HEK293T (cell line): ENCODE measurements at places on chromosomes 12 and 14.
A peak's percentile ranks its signal among the peaks of the same experiment; 100 is the strongest.

GRCh38 chr12:50637870-50638481 is 125.9 kb upstream of the ATF1 start:
- peak; percentile 35 for DNase-seq

- DNase-seq: peak; percentile 45
Measured at GRCh38 chr14:56482310-56482911, 97.2 kb upstream of the TMEM260 start.

DNA sequence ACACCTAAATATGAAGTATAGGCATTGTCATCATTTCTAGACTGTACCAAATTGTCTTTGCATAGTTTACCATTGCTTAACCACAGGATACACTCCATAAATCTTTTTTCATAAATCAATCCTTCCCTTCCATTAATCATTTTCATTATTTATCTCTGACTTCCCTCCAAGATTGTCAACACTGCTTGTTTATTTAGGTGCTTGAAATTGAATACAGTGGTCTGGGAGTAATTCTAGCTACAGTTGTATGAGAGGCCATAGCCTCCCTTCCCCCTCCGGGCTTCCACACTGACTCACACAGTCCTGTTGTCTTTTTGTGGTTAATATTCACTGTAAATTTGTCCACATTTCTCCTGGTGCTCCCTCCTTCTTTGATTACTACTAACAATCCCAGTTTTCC is 114.2 kb upstream of the ARID2 start:
- peak; percentile 32 for DNase-seq

DNA sequence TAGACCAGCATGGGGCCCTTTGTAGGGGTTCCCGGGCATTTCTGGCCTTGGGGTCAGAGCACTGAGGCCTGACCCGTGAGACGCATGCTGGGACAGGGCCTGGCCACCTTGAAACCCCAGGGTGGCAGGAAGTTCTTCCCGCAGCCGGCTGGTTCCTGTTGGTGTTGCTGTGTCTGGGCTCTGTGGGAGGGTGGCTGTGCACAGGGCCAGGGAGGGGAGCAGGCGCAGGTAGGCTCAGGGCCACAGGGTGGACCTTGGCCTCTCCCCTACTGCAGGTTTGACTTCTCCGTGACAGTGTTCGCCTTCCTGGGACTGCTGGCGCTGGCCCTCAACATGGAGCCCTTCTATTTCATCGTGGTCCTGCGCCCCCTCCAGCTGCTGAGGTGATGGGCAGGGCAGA is 48.2 kb downstream of the SLC8B1 start:
- DNase-seq: no peak

- no peak for DNase-seq
Measured at GRCh38 chr14:48350971-48351370, 675.6 kb upstream of the MDGA2 start.

- no peak for DNase-seq
Measured at GRCh38 chr14:105072381-105072861, 7.2 kb upstream of the GPR132 start.

GRCh38 chr12:3553221-3553620 is 62.2 kb downstream of the PRMT8 start:
- DNase-seq: no peak

DNA sequence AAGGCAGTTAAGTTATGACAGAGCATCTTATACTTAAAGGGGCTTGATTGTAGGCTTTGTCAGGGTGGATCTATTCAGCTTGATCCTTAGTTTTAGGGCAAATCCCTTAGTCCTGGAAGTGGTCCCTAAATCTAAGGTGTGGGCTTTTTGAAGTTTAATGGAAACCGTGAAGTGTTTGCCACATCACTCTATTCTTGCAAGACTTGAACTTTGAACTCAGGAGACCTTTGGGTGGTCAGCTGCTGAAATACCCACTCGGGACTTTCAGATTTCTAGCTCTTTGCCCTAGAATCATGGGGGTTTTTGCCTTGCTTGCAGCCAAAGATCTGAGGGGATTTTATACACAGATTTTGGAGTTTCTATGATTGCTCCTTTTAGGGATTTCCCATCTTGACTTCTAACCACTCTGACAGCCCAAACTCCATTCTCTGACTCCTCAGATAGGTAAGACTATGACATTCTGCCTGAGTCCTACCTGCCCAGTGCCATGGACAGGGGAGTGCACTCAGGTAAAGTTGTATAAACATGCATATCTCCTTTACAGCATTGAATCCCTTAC is 39.9 kb downstream of the SNAPC1 start:
- DNase-seq: no peak

DNA sequence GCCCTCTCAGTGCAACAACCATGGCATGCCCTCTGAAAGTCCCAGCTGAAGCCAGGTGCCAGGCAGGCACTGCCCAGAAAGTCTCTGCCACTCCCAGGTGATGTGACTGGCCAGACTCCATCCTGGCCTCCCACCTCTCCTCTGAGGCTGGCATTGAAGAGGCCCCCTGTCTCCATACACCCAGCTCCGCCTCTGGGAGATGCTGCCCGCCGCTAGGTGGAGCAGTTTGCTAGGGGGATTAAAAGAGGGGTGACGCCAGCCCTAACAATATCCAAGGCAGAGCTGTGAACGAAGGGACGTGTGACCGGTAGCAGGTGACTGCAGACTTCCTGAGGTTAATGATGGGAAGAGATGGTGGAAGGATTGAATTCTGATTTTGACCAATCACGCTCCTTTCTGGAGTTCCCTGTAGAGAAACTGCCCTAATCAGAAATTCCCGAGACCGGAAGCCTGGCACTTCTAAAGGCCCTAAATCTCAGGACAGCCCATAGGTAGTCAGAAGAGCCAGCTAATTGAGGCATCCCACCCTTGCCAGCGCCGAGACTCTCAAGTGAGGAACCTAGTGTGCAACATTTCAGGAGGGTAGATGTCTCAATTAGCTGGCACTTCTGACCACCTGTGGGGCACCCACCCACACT is 8.3 kb upstream of the PLEK2 start:
- DNase-seq: peak; percentile 48

- no peak for DNase-seq
Measured at GRCh38 chr12:114726092-114726710, 42.2 kb upstream of the TBX3 start.

DNA sequence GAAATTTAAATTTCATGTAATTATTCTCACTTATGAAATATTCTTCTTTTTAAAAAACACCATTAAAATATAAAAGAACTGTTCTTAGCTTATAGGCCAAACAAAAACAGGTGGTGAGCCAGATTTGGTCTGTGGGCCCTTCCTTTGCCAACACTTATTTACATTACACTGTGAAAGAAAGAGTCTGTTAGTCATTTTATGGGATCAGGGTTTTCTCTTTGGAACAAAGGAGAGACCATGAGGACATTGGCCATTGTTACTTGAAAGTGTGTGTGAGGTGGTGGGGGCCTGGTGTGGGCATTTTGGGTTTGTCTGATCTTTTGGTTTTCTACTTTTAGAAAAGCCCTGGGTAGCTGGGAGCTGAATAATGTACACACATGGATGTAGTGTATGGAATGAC is 62.7 kb downstream of the TTC6 start:
- no peak for DNase-seq

- DNase-seq: no peak
Measured at GRCh38 chr12:75735853-75736252, 224.4 kb upstream of the KRR1 start.

GRCh38 chr14:101506211-101506925 is 54.9 kb upstream of the DIO3 start:
- DNase-seq: no peak

- DNase-seq: no peak
Measured at GRCh38 chr12:111505601-111506036, 93.5 kb downstream of the ATXN2 start.

DNA sequence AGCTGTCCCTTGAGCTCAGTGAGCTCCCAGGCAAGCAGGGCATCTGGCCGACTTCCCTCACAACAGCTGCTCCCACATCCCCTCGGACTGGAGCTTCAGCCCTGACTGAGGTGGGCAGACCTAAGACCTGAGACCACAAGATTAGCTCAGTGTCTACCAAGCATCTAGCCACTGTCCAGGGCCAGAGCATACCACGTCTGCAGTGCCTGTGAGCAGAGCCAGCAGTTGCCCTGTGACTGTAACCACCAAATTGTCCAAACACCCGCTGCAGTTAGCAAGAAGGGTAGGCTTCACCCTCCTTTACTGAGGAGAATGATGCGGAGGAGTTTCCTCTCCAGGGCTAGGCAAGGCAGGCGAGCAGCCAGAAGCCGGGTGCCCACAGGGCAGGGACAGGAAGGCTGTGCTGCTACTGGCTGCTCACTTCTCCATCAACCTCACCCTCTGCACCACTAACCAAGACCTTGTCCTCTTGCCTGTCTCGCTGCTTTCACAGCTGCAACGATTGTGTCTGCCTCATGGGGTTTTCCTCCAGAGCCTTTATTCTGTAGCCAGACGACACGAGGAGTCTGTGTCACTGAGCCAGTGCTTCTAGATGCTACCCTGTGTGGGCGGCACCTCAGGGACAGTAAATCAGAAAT is 53.9 kb downstream of the ANAPC7 start:
- DNase-seq: no peak

DNA sequence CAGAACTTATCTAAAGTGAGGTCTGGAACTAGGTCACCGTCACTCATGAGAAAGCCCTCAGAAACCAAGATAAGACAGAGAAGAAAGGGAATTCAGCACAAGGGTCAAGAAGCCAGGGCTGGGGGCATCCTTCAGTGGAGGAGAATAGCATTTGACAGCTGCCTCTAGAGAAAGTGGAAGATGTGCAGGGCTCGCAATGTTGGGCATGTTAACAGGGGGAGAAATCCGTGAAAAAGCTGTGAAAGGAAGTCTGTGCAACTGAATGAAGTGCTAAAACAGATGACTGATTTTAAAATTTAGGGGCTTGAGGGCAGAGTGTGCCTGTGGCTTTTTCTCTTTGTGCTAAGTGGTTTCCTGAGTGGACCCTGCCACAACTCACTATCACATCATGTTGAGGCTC is 97.7 kb upstream of the IFNG-AS1 start:
- DNase-seq: no peak

GRCh38 chr14:35045798-35046047 is 349 bp upstream of the FAM177A1 start:
- DNase-seq: no peak

- DNase-seq: peak; percentile 56
Measured at GRCh38 chr12:118055144-118055557, 5.8 kb downstream of the WSB2 start.

DNA sequence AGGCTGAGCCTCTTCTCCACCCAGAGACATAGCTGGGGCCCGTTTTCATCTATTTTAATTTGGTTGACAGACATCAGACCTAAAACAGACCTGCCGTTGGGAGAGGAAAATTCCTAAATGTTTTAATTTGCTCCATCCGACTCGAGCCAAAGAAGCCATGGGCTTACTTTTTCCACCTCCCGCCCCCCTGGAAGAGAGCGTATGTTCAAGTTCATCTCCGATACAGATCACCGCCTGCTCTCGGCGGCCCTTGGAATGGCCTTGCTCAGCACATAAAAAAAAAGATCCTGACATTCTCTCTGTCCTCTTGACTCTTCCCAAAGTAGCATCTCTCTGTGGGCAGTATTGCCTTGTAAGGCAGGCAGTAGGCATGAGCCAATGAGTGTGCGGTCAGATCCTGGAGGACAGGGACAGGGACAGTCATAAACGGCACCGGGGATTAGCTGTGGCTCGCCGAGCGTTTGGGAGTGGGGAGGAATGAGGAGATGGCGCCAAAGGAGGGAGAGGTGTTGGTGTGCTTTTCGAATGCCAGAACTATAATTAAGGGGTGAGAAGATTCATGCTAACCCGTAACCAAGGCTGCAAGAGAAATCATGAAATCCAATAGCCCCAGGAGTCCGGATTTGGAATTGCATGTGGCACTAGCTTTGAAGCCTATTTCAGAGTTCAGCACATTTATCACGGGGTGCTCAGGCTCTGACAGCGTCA is 47.9 kb upstream of the MEG3 start:
- DNase-seq: no peak

DNA sequence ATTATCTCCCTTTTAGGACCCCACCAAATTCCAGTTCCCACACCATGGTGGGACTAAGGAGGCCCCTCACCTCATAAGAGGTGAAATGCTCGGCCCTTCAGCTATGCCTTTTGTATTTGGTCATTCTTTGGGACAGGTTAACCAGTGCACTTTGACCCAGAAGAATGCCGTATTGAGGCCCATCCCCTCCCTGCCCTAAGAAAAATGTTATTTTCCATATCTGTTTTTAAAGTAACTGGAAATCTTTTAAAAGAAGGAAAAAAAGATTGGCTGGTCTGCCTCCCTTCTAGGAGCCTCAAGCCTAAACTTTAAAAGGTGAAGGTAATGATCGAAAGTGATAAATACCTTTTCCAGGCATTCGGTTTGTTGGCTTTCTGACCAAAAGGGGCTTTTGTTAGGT is 5.7 kb upstream of the HOXC13 start:
- no peak for DNase-seq

DNA sequence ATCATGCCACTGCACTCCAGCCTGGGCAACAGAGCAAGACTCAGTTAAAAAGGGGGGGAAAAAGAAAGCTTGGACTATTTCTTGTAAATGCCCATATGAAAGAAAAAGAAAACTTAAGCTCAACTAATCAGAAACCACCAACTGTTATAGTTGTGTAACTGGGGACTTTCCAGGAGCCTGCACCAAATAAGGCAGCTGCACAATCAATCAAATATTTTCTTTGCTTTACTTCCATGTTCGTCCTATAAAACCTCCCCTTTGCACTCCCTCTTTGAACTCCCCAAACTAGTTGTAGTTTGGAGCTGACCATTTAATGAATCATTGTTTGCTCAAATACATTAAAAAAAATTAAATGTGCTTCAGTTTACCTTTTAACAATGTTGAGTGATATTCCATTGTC is 54.9 kb downstream of the OTOGL start:
- no peak for DNase-seq

GRCh38 chr12:66268562-66268961 is 33.7 kb upstream of the HELB start:
- no peak for DNase-seq

GRCh38 chr12:19151298-19151697 is 21.8 kb downstream of the PLEKHA5 start:
- DNase-seq: no peak
